ENCODE measurements at places on chromosomes 4 and X. TPM values are rescaled to one million over a fixed set of nuclear protein-coding genes. Genes with fewer than 3 reads are reported as not detected.

- no peak for DNase-seq
These were observed 389.3 kb downstream of the MAPK10 start for GRCh38 chr4:85970535-85970934.

DNA sequence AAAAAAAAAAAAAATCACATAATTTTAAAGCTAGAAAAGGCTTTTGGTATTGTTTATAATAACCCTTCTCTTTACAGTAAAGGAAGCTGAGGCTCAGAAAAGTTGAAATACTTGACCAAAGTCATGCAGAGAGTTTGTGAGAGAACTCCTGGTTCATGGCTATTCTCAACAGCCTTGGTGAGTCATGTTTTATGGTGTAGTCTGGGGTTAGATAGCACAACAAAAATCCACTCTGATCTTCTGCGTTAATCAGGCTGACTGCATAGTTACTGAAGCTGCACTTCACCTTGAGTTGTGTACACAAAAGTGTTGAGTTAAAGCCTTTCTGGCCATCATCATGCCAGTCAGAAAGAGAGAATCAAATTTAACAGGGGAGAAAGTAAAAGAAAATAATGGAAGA, 19.3 kb upstream of the SFRP2 start:
- no peak for DNase-seq

DNA sequence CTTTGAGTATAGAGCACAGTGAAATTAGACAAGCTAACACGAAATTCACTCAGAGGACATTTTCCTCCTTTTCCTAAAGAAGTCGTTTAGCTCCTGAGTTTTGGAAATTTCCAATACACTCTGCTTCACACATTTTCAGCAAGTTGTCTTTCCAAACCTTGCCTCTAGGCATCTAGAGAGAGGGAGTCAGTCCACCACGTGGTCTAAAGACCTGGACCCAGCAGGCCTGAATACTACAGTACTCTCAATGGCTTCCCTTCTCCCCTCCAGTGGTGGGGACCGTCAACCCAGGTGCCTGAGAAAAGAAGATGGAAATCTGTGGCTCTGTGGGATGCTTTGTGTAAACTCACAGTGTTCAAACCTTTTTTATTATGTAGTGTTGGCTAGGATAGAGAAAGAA, 13.9 kb upstream of the SCML2 start:
- no peak for DNase-seq

GRCh38 chr4:33200377-33200776, 2480.2 kb downstream of the PCDH7 start:
- no peak for DNase-seq

The RADX gene
- total RNA-seq, result 1.6 TPM

- DNase-seq, result peak; percentile 50
These were observed 49.5 kb downstream of the PHEX start for GRCh38 chrX:22081475-22082092.

- DNase-seq, result no peak
These were observed 46.9 kb downstream of the SH2D1A start for GRCh38 chrX:124393238-124393637.

The FAM184B gene
- 0.09 TPM for total RNA-seq

DNA sequence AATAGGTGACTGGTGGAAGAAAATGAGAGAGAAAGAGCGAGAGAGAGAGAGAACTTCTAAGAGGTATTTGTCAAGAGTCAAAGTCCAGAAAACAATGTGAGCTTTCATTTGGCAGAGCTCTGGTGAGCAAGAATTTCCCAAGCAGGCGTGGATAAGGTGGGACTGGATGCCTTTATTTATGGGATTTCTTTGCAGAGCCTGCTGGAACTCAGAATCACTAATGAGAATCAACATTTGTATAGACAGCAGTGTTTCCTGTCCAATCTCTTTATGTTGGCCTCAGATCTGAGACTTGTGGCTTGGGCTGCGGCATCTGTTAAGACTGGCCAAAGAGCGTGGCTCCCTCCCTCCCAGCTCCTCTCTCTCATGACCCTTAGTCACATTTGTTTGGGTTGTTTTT, 67.9 kb upstream of the TBL1X start:
- DNase-seq, result no peak

DNA sequence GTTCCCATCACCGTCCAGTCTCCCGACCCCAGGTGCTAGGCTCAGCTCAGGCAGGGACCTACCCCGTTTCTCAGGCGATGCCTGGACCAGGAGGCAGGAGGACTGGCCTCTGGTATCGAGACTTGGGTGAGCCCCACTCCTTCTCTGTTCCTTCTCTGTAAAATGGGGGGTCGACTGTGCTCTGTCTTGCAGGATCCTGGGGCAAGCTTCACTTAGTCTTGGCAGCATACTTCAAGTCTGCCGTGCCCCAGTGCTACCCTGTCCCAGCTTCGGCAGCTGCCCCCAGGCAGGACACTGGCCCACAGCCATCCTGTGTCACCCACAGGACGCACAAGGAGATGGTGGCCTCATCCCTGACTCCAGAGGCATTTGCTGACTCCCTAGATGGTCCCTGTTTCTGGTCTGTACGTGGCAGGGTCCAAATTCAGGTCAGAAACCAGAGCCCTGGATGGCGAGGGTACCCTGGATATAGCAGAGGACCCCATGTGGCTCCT, 7.0 kb upstream of the HAUS7 start:
- DNase-seq, result no peak

The ASB9 gene
- not detected for total RNA-seq

The KDR gene
- total RNA-seq, result 48.2 TPM

The GLRB gene
- total RNA-seq, result 0.50 TPM

All from H9 (cell line).